ENCODE measurements at places on chromosomes 2 and 18.

DNA sequence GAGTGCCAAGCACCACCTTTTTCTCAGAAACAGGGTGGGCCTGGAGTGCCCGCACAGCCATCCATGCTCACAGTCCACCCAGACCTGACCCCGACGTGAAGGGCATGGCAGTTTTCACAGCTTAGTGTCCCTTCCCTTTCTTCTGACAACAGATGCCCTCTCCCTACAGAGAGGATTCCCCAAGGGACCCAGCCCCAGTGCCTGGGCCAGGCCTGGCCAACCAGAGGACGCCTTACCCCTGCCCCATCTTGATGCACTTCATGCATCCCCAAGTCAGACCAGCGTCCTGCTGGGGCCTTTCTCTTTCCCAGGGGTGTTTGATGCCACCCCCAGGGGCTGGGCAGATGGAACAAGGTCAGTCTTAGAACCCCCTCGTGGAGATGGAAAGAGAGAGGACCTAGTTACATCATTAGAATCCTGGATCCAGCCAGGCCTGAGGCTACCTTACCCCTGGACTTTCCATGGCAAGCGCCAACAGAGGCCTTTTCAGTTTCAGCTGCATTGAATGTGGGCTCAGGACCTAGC lies 3.8 kb downstream of the ANKMY1 start:
- DNase-seq, result no peak

DNA sequence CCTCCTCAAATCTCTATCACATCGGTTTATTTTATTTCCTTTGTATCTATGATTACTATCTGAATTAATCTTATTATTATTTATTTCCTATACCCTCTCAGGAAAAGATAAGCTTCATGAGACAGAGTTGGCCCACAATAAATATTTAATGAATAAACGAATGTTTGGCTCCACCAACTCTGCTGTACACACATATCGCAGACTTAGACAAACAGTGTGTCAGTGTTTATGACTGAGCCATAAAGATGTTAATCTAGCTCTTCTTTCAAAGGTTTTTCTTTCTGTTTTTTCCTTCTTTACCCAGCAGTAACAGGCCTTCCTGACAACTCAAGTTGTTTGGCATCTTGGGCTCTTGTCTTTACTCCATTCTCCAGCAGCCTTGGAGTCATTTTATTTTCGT lies 329.5 kb downstream of the CDH2 start:
- no peak for DNase-seq

DNA sequence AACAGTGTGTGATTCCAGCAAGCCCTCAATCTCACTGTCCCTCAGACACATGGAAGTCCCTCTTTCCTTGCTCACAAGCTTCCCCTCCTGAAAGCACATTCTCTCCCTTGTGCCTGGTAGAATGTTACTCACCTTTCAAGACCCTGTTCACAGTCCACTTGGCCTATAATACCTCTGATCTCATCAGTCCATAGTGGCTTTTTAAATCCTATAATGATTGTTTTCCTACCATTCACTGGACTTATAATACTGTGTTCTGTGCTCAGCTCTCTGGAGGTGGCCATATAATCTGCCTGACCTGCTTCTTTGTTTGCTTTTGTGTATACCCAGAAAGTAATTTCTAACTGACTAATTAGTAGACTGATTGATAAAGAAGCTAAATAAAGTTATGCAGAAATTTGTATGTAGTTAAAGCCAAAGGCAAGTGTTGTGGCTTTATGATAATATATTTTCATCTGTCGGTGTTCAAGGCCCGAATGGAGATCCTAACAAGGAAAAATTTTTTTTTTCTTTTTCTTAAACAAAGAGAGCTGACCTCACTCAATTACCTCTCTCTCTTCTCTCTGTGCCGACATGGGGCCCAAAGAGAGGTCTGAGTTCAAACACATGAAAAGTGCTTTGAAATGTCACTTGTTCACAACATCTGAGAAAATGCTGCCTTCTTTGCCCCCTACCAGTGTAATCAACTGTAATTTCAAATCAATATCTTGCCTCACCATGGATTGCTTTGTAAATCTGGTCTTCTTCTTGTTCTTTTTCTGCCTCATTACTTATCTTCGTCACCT lies 1033.0 kb upstream of the PIK3C3 start:
- no peak for DNase-seq

DNA sequence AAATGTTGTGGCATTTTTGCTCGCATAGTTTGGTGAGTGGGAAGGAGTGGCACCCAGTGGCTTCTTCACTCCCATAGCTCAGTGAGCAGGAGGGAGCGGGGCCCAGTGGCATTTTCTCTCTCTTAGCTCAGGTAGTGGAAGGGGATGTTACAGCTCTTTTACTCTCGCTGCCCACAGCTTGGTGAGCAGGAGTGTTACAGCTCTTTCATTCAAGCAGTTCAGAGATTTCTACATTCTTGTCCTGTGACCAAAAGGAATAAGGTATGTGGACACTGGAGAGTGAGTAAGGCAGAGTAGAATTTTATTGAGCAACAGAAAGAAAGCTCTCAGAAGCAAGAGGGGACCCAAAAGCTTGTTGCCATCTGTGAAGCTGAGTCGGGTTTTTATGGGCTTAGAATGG lies 192.4 kb downstream of the SPAG16 start:
- no peak for DNase-seq

- DNase-seq, result no peak
Observed at GRCh38 chr2:85545780-85546240, 6.8 kb downstream of the MAT2A start.

- DNase-seq, result no peak
Observed at GRCh38 chr2:201858281-201859184, 52.2 kb downstream of the CDK15 start.

DNA sequence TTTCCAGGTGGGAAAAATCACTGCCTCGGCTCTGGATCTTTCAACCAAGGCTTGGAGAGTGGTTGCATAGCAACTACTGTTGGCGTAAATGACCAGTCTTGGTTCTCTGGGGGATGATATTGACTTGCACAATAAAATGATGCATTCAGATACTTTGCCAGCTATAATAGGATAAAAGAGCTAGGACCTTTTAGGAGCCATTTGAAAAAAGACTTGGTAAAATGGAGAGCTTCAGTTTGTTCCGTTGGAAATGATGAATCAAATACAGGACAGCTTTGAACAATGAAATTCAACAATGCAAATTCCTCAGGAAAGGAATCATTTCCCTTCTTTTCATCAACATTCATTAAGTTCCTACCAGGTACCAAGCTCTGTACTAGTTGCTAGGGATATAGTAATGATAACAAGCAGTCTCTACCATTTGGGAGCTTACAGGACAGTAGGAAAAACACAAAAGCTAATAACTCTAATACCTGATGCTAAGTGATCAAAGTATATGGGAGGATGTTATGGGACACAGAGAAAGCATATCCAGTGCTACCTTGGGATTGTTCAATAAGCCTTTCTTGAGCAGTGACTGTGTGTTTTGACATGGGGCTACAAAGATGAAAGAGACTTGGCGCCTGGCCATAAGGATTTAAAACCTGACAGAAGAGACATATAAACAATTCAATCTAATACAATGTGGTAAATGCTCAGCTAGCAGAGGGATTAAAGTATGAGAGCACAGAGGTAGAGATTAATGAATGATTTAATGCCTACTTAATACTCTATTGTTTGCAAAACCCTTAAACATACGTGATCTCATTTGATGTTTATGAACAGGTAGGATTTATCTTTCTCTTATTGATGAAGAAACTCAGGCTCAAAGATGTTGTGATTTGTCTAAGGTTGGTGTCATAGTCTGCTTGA lies 110.7 kb downstream of the QPCT start:
- DNase-seq, result no peak

GRCh38 chr2:54549917-54550518 lies 93.9 kb downstream of the SPTBN1 start:
- no peak for DNase-seq

- DNase-seq, result no peak
Observed at GRCh38 chr2:184312970-184313369, 285.4 kb upstream of the ZNF804A start.

DNA sequence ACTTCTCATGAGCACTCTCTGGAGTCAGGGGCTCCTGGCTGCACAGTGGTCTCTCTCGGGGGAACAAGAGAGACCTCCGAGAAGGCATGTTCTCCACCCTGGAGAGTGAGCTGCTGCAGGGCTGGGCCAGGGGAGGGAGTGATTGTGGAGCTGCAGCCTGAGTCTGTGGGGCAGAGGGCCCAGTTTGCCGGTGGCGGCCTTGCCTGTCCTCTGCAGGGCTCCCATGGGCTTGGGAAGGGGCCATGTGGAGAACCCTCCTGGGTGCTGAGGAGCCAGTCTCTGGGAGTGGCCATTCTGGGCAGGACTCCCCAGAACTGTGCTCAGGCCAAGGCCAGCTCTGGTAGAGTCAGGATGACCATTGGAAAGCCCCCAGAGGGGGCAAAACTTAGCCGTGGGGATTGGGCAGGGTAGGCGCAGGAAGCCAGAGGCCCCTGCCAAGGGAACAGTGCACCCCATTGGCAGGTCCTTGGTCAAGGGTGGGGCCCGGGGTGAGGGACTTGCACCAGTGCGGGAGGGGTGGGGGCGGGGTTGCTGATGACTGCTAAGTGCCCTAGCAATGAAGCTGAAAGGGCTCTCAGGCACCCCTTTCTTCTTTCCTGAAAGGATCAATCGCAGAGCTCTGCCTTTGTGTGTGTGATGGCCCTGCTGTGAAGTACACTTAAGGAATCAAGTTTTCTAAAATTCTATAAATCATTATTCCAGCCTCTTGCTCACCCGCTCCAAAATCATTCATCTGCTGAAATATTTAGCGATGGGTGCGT lies 69.7 kb upstream of the BOD1L2 start:
- no peak for DNase-seq

- peak; percentile 67 for DNase-seq
Observed at GRCh38 chr18:2656237-2656980, 883 bp downstream of the SMCHD1 start.

DNA sequence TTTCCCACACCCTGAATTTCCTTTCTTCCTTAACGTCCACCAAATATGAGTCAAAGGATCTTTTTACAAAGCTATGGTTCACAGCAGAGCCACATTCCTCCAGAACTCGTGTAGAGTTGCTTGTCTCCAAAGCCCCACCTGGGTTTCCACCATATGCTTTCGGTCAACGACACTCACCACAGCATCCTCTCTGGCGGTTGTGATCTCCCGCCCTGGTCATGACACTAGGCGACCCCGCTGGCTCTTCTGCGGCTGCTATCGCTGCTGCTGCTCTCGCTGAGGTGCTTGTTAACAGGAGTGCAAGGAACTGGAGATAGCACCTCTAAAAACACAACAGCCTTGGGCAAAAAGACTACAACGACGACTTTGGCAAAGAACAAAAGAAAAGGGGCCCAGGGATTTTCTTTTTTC lies 340 bp downstream of the SLC40A1 start:
- DNase-seq, result peak; percentile 29

DNA sequence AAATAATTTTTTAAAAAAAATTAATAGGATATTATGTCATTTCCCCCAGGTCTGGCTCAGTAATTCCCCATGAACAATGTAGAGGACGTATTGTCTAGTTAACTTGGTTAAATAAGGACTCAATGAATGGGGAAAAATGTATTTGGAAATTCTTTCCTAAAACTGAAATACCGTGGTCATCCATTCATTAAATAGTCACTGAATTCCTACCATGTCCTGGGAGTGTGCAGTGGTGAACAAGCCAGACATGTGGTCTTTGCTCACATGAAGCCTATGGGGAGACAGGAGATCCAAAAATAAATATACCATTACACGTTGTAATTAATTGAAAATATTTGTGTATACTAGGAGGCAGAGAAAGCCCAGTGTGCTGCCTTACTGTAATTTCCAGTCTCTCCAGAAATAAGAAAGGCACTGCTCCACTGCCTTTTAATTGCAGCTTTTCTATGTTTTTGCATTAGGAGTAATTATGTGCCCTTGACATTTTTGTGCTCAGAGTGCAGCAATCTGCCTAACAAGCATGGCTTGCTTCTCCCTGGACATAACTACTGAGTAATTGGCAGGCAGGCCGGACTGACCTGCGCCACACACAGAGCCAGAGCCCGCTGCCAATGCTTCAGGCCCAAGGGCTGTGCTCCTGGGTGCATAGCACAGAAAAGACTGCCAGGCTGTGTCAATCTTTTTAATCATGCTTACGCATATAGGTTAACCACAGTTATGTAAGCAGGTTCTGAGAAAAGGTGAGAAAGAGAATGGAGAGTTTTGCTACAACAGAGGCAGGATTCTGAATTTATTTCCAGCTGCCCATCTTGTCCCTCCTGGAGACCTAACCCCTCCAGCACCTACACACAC lies 22.2 kb upstream of the TTC39C start:
- DNase-seq, result no peak

DNA sequence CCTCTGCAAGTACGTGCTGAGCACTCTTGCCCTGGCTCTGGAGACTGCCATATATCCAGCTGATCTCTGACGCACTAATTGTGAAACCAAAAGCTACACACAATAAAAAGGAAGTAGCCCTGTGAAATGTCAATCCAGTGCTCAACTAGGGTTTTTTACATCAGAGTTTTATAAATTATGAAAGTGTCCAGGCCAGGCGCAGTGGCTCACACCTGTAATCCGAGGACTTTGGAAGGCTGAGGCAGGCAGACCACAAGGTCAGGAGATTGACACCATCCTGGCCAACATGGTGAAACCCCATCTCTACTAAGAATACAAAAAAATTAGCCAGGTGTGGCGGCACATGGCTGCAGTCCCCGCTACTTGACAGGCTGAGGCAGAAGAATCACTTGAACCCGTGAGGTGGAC lies 24.5 kb upstream of the PEX13 start:
- DNase-seq, result peak; percentile 92

- no peak for DNase-seq
Observed at GRCh38 chr2:121375621-121376159, 90.7 kb upstream of the TFCP2L1 start.

DNA sequence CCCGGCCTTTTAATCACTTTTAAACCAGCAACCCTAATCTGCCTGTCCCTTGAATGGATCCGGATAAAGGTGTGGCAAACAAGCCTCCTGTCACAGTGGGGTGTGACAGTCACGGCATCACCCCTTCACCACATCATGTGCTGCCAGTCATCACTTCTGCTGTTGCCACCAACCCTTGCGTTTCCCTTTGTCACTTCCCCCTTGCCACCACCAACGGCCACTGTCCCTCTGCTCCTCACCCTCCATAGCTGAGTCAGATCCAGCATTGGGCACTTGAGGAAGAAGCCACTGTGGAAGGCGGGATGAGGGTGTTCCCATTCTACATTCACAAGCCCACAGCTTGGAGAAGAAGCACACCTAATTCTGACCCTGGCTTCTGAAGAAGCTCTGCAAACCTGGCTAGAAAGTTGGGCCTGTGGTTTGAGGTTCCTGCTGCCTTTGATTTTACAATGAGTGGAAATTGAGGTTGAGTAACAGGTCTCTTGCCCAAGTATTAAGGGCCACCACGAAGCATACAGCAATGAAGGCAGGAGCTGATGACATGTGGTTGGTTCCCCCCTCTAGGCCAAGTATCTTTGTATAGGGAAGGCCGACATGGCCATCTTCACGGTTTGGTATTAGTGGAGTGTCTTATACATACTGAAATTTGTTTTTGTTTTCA lies 22.9 kb upstream of the DARS1 start:
- peak; percentile 98 for DNase-seq

- DNase-seq, result no peak
Observed at GRCh38 chr18:13338318-13338717, 119.8 kb downstream of the LDLRAD4 start.

Measured in CD14-positive monocyte (primary cell).